ENCODE measurements at places on chromosomes 2 and 18. TPM values are rescaled to one million over a fixed set of nuclear protein-coding genes. Genes with fewer than 3 reads are reported as not detected.

NEUROD1 gene
- total RNA-seq: 0.60 TPM

YWHAQ gene
- 327 TPM for total RNA-seq

IL1R1 gene
- total RNA-seq: 72.8 TPM

MATN3 gene
- total RNA-seq: 3.5 TPM

KCNF1 gene
- total RNA-seq: 0.67 TPM

ICOS gene
- total RNA-seq: 0.10 TPM

NPAS2 gene
- 8.3 TPM for total RNA-seq

KANSL3 gene
- total RNA-seq: 26.7 TPM

RFTN2 gene
- total RNA-seq: 8.7 TPM

CXCR2 gene
- not detected for total RNA-seq

IL36RN gene
- total RNA-seq: 0.63 TPM

TLK1 gene
- total RNA-seq: 21.8 TPM

DSG1 gene
- 0.70 TPM for total RNA-seq

ICA1L gene
- 8.2 TPM for total RNA-seq

POLR1B gene
- total RNA-seq: 17.5 TPM

GRCh38 chr2:224584111-224584784 is 915 bp downstream of the CUL3 start:
- peak; percentile 42 for DNase-seq
- peak overlapping the region; percentile 89 for H3K4me3 ChIP-seq
- peak overlapping the region; percentile 83 for H3K27ac ChIP-seq
- no peaks in the 10 kb centered on the region for H3K36me3 ChIP-seq

GRCh38 chr2:51780353-51780752 is 748.4 kb upstream of the NRXN1 start:
- no peaks in the 10 kb centered on the region for H3K27me3 ChIP-seq
- DNase-seq: no peak
- no peaks in the 10 kb centered on the region for H3K36me3 ChIP-seq

DNA sequence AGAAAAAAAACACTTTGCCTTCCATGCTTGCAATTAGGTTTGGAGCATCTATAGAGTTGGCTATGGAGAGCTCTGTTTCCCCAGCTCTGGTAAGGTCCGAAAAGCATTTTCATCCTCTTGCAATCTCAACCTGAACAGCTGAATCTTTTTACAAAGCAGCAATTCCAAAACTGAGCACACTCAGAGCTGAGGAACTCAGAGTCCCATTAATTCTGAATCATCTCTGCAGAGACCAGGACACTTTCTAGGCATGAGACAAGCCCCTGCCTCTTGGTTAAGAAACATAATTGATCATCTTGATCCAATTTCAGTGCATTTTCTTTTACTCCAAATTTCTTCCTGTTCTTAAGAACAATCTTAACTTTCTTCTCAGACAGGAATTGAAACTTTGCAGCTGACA is 4.2 kb downstream of the CNGA3 start:
- DNase-seq: no peak
- H3K4me3 ChIP-seq: no peak overlapping the region
- no peaks in the 10 kb centered on the region for H3K36me3 ChIP-seq
- H3K4me1 ChIP-seq: peaks cover 3% of the 10 kb centered on the region
- no peak overlapping the region for H3K27ac ChIP-seq
- peaks cover 58% of the 10 kb centered on the region for H3K27me3 ChIP-seq

DNA sequence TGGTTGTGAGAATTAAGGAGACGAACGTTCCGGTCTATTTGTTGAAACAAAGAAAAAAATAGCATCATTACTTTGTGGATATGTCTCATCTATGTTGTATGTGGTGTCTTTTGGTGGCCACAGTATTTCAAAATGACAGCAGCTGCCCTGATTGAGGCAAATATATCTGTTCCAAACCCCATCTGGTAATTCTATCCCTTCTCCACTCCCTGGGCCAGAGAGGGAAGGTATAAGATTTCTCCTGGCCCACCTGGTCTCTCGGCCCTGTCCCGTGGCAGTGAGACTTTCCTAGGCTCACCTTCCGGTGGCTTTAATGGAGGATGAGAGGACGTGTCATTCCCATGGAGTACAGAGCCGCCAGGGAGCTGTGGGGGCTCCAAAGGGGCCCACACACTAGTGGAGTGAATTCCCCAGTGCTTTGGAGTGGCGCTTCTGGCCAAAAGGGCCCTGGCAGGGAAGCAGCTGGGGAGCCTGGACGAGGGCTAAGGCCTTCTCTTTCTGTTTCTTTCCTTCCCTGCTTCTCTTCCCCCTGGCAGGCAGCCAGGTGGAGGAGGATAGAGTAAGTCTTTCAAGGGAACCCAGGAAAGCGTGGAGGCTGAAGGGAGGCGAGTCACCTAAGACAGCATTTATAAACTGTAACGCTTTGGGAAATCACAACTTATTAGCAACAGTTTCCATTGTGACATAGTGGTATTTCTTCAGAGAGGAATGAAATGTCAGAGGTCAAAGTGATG is 5.6 kb downstream of the FOSL2 start:
- peaks cover 48% of the 10 kb centered on the region for H3K4me1 ChIP-seq
- no peaks in the 10 kb centered on the region for H3K27me3 ChIP-seq
- peak overlapping the region; percentile 27 for H3K4me3 ChIP-seq
- DNase-seq: no peak
- peak overlapping the region; percentile 100 for H3K27ac ChIP-seq
- no peaks in the 10 kb centered on the region for H3K36me3 ChIP-seq

DNA sequence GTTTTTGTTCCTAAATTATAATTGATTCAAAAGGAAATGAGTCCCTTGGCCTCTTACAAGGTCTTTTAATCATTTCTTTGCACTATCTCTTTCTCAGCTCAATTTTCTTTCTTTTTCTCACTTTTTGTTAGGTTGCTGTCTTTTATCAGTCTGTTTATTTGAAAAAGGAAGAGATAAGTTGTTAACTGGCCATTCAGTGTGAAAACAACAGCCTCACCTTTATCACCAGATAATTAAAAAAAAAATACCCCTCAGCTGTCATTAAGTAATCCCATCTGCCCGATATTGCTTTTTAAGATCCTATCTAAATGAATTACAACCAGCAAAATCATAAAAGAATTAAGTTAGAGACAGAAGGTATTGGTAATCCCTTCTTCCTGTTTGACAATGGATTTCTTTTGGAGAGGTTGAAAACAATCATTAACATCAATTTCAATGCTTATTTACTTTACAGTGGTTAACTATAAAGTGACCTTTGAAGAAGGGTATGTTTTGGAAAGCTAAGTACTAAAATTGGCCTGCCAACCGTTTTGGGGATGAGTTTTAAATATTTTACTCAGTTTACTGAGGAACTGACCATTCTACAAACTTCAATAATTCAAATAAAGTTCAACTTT is 104.9 kb downstream of the TGIF1 start:
- H3K36me3 ChIP-seq: no peaks in the 10 kb centered on the region
- H3K4me1 ChIP-seq: peaks cover 5% of the 10 kb centered on the region
- no peak overlapping the region for H3K4me3 ChIP-seq
- H3K27me3 ChIP-seq: no peaks in the 10 kb centered on the region
- DNase-seq: no peak
- H3K27ac ChIP-seq: no peak overlapping the region

DNA sequence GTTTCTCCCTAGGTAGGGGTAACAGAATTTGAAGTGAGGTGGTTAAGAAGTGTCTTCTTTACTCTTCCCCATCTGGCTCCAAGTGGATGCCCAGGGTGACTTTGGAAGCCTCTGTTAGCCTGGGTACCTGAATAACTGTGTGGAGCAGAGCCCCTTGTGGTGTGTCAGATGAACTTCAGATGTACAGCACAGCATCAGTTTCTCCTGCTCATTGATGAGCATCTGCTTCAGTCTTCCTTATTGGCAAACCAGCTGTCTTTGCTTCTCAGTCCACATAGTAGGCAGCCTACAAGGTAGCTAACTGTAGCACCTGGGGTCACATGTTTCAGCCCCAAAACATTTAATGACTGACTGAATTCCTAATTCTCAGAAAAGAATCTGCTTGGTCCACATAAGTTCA is 56.2 kb upstream of the ATP8B1 start:
- DNase-seq: peak; percentile 48
- no peak overlapping the region for H3K27ac ChIP-seq
- no peak overlapping the region for H3K4me3 ChIP-seq
- peaks cover 2% of the 10 kb centered on the region for H3K4me1 ChIP-seq

DNA sequence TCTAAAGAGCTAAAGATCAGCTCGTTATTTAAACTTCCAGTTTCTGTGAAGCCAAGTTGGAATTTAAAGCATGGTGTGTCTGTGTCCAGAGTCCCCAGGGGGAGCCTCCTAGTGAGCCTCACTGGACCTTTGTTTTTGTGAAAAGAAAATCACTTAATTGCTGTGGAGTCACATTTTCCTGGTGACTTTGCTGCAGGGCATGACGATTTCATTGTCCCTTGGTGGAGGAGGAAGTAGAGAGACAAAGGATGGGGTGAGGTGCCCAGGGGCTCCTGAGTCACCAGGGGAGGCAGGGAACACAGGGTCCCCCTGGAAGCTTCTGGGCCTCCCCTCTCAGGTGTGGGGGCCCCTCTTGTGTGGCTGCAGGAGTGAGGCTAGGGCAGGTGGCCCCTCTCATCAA is 19.7 kb downstream of the ATP6V1C2 start:
- no peak overlapping the region for H3K27ac ChIP-seq
- no peaks in the 10 kb centered on the region for H3K4me1 ChIP-seq
- DNase-seq: no peak
- H3K36me3 ChIP-seq: no peaks in the 10 kb centered on the region

- no peaks in the 10 kb centered on the region for H3K27me3 ChIP-seq
- H3K36me3 ChIP-seq: no peaks in the 10 kb centered on the region
- no peak overlapping the region for H3K4me3 ChIP-seq
- H3K27ac ChIP-seq: no peak overlapping the region
These were observed 41.1 kb downstream of the NHEJ1 start for GRCh38 chr2:219119422-219120043.

GRCh38 chr2:54572636-54573536 is 116.8 kb downstream of the SPTBN1 start:
- H3K27me3 ChIP-seq: no peaks in the 10 kb centered on the region
- H3K36me3 ChIP-seq: no peaks in the 10 kb centered on the region
- H3K4me1 ChIP-seq: peaks cover 88% of the 10 kb centered on the region
- H3K4me3 ChIP-seq: no peak overlapping the region
- H3K27ac ChIP-seq: peak overlapping the region; percentile 96

- H3K27me3 ChIP-seq: no peaks in the 10 kb centered on the region
- no peak for DNase-seq
- no peak overlapping the region for H3K4me3 ChIP-seq
- no peaks in the 10 kb centered on the region for H3K36me3 ChIP-seq
- H3K4me1 ChIP-seq: no peaks in the 10 kb centered on the region
- peak overlapping the region; percentile 37 for H3K27ac ChIP-seq
These were observed 16.9 kb downstream of the LGALSL start for GRCh38 chr2:64470766-64471295.

DNA sequence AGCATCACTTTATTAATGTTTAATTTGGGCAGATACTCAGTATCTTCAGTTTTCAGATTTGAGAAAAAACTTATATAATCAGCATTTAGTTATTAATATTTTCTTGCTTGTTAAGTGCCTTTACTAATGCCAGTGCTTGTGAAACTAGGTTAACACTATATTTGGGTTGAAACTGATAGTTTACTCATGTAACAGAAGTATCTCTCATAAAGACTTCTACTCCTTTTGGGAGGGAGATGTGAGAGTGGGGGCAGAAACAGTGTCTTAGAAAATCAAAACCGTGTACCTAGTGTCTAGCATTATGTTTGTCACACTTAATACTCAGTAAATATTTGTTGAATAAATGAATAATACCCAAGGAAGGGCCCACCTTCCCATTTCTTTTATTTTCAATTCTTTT is 129.5 kb downstream of the MSTN start:
- H3K27me3 ChIP-seq: no peaks in the 10 kb centered on the region
- no peaks in the 10 kb centered on the region for H3K36me3 ChIP-seq
- DNase-seq: no peak

- H3K27me3 ChIP-seq: no peaks in the 10 kb centered on the region
- H3K27ac ChIP-seq: no peak overlapping the region
- H3K36me3 ChIP-seq: no peaks in the 10 kb centered on the region
- H3K4me1 ChIP-seq: no peaks in the 10 kb centered on the region
- DNase-seq: no peak
These were observed 120.4 kb upstream of the MSH6 start for GRCh38 chr2:47662552-47662951.

DNA sequence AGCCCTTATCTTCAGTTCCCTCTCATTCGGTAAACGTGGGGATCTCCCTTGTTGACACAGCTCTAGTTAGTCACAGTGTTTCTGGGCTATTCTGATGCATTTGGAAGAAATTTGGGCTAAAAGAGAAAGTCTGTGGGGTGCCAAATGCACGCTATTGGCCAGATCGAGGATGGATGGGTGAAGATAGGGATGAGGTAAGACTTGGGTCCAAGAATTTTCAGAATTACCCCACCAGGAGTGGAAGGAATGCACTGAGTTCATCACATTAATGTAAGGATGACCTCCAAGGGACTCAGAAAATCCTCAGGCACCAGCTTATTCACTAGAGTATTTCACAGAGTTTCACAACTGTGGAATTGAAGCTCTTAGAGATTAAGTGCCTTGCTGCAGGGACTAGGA is 49.3 kb downstream of the NRP2 start:
- H3K27ac ChIP-seq: peak overlapping the region; percentile 11
- peak; percentile 50 for DNase-seq
- no peaks in the 10 kb centered on the region for H3K27me3 ChIP-seq

GRCh38 chr2:200962811-200963123 is 693 bp downstream of the ORC2 start:
- H3K4me1 ChIP-seq: peaks cover 23% of the 10 kb centered on the region
- no peak for DNase-seq
- H3K36me3 ChIP-seq: no peaks in the 10 kb centered on the region
- H3K27ac ChIP-seq: peak overlapping the region; percentile 90

DNA sequence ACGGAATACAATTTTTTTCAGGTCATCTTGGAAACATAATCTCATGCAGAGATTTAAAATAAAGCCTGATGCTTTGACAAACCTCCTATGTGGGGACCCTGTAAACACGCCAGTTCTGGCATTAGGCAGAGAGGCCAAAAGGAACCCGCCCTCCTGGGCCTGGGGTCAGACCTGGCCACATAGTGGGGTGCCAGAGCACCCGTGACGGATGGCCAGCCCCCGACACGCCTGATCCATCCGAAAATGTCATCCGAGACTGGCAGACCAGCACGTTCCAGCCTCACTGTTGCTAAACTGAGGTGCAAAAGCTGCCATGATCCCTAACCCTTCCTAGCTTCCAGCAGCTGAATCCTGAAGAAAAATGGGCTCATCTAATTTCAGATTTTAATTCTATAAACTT is 222.6 kb upstream of the SALL3 start:
- H3K36me3 ChIP-seq: no peaks in the 10 kb centered on the region
- no peak for DNase-seq
- no peak overlapping the region for H3K27ac ChIP-seq
- peaks cover 3% of the 10 kb centered on the region for H3K27me3 ChIP-seq
- H3K4me1 ChIP-seq: no peaks in the 10 kb centered on the region

DNA sequence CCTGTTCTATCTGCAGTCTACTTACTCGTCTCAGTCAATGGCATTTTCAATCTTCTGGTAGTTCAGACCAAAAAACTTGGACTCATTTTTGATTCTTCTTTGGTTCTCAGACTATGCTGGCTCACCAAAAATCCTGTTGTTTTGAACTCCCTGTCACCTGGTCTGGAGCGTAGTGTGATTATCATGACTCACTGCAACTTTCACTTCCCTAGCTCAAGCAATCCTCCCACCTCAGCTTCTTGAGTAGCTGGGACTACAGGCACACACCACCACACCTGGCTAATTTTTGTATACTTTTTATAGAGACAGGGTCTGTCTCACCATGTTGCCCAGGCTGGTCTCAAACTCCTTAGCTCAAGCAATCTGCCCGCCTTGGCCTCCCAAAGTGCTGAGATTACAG is 163.3 kb upstream of the CDH7 start:
- H3K4me1 ChIP-seq: no peaks in the 10 kb centered on the region
- H3K27me3 ChIP-seq: no peaks in the 10 kb centered on the region
- H3K27ac ChIP-seq: no peak overlapping the region
- no peak for DNase-seq

Data from hepatocyte (in vitro differentiated cells).